Cerebellar nuclear complex (tissue), 1 donor: ENCODE measurements at places on chromosomes 6 and 20.

DNA sequence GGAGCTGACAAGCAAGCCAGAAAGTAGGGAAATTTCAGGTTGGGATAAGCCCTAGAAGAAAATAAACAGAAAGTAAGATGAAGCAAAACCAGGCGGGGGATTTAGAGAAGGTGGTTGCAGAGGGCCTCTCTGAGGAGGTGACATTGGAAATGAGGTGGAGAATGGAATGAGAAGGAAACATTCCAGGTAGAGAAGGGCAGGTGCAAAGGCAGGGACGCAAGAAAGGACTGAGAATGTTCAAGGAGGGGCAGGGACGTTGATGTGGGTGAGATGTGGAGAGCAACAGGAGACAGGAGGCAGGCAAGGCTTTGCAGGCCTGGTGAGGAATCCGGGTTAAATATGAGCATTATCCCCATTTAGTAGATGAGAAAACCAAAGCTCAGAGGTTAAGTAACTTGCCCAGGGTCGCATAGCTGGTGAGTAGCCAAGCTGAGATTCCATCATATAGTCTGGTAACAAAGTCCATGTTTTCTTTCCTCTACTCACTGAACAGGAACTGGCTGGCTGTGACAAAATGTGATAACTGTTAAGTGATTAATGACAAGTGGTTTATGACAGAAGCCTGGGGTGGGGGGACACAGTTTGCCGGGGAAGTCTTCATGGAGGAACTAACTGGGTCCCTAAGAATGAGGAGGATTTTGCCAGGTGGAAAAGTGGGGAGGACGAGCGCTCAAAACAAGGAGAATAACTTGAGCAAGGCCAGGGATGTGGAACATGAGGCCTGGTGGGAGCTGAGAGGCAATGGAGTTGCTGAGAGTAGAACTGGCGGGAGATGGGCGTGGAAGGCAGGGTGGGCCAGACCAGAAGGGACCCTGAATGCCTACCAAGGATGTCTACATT lies 32.6 kb downstream of the MRPL14 start:
- no peak for DNase-seq

- DNase-seq, result no peak
Measured at GRCh38 chr6:11368760-11369159, 136.3 kb upstream of the NEDD9 start.

DNA sequence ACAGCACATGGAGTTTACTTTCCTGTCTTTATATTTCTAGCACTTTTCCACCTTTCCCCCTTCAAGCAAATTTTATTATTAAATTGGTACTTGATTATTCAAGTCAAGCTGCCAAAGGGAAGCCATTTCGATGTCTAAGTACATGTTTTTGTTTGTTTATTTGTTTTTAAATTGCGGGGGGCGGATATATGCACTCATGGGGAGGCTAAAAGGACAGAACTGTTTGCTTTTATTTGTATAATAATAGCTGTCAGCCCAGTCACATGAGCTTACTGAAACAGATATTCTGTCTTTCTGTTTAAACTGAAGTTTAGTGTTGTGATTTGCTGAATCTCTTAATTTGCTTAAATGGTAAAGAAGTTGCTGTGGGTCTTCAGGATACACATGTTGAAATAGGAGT lies 49.6 kb upstream of the PLCG1 start:
- DNase-seq, result no peak

DNA sequence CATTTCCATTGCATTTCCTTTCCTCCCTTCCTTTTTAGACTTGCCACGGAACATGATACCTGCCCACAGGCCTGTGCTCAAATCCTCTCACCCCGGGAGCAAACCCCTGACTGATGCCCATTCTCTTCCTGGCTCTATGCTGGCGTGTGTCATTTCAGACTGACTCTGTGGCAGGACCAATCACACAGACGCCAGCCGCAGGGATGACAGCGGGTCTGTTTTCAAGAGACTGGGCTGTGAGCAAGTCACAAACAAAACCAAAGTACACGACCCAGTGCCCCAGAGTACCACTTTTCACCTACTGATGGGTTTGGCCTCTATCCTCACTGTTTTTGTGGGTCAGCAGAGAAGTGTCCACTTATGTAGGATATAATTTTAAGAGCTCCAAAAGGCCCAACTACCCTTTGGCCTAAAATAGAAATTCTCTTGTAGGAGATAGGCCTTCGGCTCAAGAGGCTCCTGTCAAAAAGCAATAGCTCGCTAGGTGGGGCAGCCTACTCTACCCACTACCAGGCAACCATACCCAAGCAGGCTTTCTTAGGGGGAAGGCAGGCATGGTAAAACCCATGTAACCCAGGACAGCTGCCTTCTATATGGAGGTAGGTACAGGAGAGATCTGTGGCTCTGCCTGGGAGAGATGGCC lies 215.7 kb downstream of the CDC5L start:
- DNase-seq, result no peak

- DNase-seq, result no peak
Measured at GRCh38 chr20:57526087-57526884, 1.3 kb upstream of the CTCFL start.

GRCh38 chr20:47346172-47346571 lies 10.3 kb downstream of the ZMYND8 start:
- no peak for DNase-seq

- no peak for DNase-seq
Measured at GRCh38 chr6:134549854-134550253, 231.9 kb upstream of the SGK1 start.

DNA sequence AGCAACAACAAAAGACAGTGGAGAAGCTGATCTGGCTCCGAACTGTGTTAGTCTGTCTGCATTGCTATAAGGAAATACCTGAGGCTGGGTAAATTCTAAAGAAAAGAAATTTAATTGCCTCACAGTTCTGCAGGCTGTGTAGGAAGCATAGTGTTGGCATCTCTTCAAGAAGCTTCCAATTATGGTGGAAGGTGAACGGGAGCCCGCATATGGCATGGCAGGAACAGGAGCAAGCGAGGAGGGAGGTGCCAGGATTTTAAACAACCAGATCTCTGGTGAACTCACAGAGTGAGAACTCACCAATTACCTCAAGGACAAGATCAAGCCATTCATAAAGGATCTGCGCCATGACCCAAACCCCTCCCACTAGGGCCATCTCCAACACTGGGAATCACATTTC lies 293.5 kb downstream of the SMOC2 start:
- DNase-seq, result no peak
